Eye (tissue), 1 donor: ENCODE measurements at places on chromosomes 6 and 20.

DNA sequence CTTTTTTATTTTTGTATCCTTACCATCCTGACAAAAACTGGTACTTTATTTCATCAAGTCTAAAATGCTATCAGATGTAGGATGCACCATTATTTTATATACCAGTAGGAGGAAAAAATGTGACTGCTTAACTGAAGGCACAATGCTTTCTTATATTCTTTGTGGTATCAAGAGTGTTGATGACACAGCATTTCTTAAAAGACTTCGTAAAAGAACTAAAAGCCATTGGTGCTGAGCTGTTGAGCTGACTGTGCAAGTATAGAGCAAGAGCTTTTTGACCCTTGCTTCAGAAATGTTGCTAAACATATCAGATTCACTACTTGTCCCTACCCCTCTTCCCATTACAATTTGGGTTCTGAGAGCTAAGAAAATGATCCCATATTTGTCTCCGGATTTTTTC, 17.5 kb downstream of the SF3B5 start:
- DNase-seq: no peak

- peak; percentile 77 for DNase-seq
These were observed 103.4 kb downstream of the MAP3K4 start for GRCh38 chr6:161094955-161095354.

DNA sequence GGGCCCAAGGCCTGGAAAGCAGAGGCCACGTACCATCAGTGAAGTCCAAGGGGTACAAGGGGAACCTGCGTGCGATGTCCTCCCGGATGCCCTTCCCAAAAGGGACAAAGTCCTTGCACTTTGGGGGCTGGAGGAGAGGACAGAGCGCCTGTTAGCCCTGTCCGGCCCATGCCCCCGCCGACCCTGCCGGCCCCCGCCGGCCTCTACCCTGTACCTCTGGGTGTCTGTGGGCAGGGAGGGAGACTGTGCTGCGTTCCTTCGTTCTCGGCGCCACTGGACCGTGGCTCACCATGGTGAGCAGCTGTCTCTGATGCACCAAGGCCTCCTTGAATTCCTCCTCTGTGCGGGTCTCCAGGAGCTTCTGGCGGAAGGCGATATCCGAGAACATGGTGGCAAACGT, 7.9 kb downstream of the SLC4A11 start:
- no peak for DNase-seq

GRCh38 chr6:67331304-67331703, 1303.8 kb upstream of the ADGRB3 start:
- no peak for DNase-seq

DNA sequence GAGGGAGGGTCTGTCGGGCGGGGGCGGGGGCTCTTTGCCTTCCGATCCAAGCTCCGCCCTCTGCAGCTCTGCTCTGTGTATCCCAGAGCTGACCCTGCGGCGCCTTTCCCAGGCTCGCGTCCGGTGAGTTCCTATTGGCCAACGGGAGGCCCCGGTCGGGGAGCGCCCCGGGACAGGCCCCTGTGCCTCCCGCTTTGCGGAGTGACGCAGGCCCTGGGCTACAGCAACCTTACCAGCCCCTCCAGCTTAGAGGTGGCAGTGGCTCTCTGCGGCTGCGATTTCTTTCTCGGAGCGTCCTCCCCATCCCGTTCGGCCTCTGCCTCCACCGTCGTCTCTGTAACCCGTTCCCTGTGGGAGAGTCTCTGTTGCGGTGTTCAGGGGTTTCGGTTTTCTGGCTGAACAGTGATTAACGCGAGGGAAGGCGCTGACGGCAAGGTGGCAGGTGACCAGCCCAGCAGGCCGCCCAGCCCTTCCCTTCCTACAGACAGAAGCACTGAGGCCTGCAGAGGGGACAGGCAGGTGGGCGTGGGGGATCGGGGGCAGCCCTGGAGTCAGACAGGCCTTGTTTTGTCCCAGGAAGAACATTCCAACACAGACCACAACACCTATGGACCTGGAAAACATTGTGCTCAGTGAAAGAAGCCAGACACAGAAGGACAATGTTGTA, 18.1 kb upstream of the CEBPB start:
- peak; percentile 76 for DNase-seq

- DNase-seq: no peak
These were observed 72.7 kb downstream of the TRAM2 start for GRCh38 chr6:52503851-52504781.

- DNase-seq: no peak
These were observed 332.2 kb upstream of the RSPO3 start for GRCh38 chr6:126786262-126786661.

- DNase-seq: no peak
These were observed 211.3 kb downstream of the PREX1 start for GRCh38 chr20:48616481-48616880.

DNA sequence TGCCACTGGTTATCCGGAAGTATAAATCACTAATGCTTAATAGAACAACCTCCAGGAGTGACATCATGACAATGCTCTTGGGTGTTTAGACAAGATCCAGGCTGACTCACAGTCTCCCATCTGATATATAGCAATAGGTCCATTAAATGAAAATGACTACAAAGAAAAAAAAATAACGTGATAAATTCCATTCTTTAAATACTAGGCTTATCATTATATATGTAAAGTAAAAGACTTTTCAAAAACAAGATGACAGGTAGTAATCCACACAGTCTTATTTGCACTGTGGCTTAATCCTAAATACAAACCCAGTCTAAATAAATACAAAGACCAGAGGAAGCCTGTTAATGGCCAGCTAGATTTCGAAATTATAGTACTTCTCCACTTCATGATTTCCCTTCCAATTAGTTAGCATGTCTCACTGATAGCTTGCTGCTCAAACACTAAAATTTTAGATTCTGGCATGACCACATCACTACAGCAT, 149.1 kb upstream of the BEND3 start:
- DNase-seq: no peak

GRCh38 chr6:106070636-106071035, 15.5 kb upstream of the PRDM1 start:
- DNase-seq: no peak

DNA sequence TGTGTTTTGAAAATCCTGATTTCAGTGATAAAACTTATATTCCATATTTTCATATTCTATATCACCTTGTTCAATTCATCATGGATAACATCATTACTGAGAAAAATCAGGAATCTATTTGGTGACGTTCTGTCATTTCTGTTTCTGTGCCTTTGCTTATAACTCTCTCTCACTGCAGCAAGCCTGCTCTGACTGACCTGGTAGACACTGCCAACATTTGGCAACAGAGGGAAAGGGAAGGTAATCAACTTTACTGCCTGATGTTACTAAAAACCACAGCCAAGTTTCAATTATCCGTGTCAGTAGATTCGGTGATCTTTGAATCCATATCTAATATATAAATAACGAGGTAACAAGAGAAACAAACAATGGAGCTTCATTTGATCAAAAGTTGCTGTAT, 501.9 kb downstream of the LMBRD1 start:
- DNase-seq: no peak

GRCh38 chr6:72905705-72906478, 284.0 kb downstream of the KCNQ5 start:
- no peak for DNase-seq

DNA sequence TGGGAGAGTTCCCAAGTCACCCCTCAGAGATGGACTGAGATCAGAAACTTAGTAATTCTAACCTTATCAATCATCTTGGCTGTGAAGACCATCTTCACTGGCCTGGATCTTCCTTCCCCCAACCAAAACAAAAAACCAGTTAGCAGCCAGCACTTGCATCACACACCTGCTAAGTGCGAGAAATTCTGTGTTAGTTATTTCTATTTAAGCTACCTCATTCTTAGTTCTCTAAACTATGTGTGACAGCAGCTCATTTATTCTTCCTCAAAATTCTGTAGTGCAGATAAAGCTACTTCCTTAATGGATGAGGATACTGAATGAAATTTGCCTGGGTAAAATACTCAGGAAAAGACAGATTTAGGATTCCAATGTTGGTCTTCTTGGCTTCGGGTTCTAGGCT, 18.2 kb upstream of the TAGAP start:
- DNase-seq: no peak

DNA sequence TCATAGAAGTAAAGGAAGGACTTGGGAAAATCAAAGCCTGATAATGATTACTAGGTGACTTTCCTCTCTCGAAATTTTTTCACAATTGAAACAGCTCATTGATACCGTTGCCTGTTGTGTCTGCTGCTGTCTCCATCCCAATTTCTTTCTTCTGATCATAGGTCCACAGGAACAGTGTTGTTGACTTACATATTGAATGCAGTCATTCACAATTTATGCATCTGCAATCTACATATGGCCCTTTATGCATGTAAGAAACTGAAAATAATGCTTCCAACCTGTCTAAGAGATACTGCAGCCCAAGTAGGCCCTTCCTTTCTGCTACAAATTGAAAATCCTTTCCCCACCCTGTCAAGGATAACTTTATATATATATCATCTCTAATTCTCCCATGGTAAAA, 381.3 kb downstream of the PKHD1 start:
- no peak for DNase-seq

GRCh38 chr6:158142789-158143188, 25.3 kb downstream of the SERAC1 start:
- no peak for DNase-seq

GRCh38 chr20:1757072-1757471, 99.5 kb upstream of the SIRPG start:
- DNase-seq: no peak

DNA sequence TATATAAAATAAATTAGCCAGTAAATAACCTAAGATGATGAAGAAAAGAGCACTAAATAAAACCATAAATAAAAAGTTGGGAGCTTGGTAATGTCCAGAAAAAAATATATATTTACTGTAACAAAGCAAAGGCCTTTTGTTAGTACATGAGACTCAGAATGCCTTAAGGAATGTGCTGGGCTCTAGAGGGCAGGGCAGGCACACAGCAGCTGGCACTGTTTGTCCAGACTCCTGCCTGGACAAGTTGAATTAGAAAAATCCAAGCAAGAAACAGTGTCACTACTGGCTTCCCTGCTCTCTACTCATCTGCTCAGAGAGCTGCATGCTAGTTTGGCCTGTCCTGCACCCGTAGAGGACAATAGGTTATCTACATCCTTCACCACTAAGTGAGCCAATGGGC, 8.8 kb downstream of the DEFB129 start:
- no peak for DNase-seq

GRCh38 chr20:59966428-59966827, 8.2 kb downstream of the CDH26 start:
- DNase-seq: no peak

DNA sequence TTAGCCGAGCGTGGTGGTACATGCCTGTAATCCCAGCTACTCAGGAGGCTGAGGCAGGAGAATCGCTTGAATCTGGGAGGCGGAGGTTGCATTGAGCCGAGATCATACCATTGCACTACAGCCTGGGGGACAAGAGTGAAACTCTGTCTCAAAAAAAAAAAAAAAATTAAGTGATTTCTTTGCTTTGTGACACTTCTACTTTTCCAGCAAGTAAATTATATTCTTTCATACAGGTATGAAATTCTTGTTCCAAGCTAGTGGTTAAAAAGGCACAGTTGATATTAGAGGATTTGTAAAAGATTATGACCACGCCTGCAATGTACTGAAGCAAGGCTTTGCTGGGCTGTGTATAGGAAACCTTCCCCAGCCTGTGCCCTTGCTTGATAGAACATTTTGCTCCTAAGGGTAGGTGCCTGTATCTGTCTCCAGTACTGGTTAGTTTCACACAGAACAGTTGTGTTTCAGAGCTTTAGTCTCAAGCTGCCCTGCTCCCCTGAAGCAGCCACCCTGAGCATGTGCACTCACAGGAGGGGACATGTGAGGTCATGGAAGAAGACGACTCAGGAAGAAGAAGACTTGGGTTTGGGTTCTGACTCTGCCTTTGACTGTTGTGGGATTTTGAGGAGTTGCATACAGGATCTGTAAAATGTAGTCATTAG, 10.2 kb downstream of the PTPN1 start:
- no peak for DNase-seq

GRCh38 chr20:20668639-20669038, 43.8 kb downstream of the RALGAPA2 start:
- no peak for DNase-seq

GRCh38 chr6:37535428-37535758, 35.7 kb upstream of the CCDC167 start:
- DNase-seq: peak; percentile 63

DNA sequence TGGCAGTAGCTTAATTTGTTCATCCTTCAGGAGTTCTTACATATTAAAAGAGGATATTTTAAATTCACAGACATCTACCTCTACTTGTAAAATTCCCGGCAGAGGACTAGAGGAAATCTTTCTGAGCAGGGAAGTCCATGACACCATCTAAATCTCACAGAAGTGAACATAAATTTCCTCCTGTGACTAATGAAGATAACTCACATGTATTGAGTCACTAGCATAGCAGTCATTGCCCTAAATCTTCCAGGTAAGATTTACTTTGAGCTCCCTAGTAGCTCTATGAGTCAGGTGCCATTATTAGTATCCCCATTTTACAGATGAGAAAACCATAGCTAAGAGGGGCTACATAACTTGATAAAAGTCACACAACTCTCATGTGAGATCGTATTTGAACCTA, 1058.6 kb upstream of the FLRT3 start:
- DNase-seq: no peak

DNA sequence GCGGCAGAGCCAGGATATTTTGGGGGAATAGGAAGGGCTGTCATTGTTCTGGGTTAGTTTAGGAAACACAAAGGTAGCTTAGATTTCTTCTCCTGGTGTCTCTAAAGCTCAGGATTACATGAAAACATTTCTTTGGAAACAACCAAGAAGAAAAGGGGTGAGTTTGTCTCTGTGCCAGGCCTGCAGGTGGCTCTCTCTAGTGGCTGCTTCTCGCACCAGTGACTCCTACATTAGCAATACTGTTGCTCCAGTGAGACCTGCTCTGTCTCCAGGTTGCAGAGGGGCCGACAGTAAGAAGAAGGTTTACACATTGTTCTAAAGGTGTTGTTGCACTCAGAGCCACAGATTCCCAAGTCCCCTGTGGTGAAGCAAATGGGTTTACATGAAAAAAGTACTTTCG, 104.6 kb upstream of the GLP1R start:
- DNase-seq: no peak

DNA sequence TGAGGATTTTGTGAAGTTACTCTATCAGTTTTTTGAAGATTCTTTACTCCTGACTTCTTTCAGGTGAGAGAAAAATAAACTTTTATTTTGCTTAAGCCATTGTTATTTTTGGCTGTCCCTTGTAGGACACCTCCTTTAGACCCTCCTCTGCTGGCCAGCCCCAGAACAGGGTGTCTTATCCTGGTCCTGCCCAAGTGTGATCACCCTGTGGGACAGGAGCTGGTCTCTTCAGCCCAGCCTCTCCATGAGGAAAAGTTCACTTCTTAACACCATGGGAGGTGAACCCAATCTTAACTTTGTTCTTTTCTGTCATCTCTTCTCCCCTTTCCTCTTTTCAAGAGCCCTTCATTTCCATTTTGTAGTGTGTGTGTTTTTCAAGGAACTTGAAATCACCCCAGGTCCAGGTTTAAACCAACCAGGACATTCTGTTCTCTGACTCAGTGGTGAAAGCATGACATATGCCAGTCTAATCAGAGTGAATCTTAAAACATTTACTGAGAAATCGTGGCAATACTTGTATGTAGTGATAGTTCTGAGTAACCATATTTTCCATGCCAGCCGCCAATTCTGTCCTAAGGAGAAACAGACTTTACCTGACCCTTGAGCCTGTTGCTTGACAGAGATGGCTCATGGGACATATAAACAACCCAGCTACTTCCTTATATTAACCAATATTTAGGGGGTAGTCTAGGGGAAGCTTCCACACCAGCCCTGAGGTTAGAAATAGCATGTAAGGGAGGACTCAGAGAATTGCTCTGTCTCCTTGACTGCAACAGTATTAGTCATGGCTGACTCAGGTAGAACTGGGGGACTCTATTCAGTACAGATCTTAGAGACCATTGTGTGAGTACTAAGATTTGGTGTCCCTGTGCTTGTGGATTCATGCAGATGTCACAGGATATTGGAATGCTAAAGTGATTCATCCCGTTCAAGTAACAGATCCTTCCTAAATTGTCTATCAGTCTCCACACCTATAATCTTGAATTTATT, 48.8 kb downstream of the FLRT3 start:
- DNase-seq: no peak
